ENCODE measurements at places on chromosomes 13 and 19. TPM values are rescaled to one million over a fixed set of nuclear protein-coding genes. Genes with fewer than 3 reads are reported as not detected.

Gene FFAR1
- not detected for total RNA-seq

GRCh38 chr19:2154587-2155075 lies 3.3 kb upstream of the AP3D1 start:
- DNase-seq: peak; percentile 57

DNA sequence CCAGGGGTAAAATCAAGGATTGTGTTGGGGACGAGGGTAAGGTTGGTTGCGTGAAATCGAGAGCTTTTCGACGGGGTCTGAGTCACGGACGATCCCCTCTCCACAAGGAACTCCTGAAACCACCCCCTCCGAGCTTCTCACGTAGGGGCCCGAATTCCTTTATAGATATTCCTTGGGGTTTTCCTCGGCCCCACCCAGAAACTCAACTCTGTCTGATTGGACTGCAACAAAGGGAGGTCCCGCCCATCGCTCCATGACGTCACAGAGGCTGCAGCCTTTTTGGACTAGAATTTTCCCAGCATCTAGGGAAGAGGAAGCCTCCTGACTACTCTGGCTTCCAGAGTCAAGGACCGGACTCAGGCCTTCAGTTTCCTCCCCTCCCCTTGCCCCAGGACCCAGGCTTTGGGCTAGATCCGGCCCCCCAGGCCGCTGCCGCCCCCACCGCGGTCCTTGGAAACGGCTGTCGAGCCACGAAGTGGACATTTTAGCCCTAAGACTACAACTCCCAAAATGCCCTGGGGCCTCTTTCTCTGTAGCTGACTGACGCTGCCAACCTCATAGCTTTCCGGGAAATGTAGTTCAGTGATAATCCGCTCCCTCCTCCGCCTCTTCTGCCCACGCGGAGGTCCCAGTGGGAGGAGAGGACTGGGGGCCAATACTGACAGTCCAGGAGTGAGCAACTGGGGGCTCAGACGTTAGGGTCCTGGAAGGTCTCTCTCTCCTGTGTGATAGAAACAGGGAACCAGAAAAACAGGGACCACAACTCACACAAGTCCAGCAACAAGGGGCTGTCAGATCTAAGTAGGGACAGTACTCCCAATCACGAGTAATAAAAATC lies at the start of gene IZUMO1:
Gene IZUMO1, minus strand, starts transcription at position 172 of the 838 bp plus-strand sequence. CDS start 1,050 bp downstream, outside the sequence.
- DNase-seq: peak; percentile 97

- peak; percentile 61 for DNase-seq
These were observed 967 bp upstream of the TPT1 start for GRCh38 chr13:45341799-45342500.

DNA sequence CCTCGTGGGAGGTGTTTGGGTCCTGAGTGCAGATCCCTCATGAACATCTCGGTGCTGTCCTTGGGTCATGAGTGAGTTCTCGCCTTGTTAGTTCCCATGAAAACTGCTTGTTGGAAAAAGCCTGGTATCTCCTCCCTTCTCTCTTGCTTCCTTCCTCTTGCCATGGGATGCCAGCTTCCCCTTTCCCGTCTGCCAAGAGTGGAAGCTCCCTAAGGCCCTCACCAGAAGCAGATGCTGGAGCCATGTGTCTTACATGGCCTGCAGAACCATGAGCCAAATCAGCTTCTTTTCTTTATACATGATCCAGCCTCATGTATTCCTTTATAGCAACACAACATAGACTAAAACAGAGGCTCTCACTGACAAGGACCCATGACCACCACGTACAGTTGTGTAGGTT lies 8.2 kb downstream of the ADGRE2 start:
- DNase-seq: no peak
